NCI-H345 (cell line): ENCODE measurements at places on chromosomes 16 and 17.

DNA sequence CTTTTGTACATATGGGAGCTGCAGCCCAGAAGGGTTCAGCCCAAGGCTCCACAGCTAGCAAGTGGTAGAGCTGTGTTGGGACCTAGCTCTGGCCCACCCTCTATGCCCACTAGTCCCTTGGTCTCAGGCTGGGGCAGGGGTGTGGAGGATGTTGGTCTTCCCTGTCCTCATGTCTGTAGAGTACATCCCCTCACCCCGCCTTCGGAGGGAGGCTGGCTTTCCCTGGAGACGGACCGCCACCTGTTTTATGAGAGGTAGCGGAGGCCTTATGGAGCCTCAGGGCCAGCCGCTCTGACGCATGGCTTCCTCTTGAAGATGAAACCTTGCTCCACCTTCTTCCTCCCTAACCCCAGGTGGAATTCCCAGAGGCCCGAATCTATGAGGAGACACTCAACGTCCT, 8.4 kb downstream of the TNFAIP1 start:
- no peak for DNase-seq

- DNase-seq = no peak
Observed at GRCh38 chr17:44335564-44335963, 9.5 kb upstream of the GRN start.

- DNase-seq = no peak
Observed at GRCh38 chr16:86823888-86824671, 245.7 kb downstream of the FOXL1 start.

DNA sequence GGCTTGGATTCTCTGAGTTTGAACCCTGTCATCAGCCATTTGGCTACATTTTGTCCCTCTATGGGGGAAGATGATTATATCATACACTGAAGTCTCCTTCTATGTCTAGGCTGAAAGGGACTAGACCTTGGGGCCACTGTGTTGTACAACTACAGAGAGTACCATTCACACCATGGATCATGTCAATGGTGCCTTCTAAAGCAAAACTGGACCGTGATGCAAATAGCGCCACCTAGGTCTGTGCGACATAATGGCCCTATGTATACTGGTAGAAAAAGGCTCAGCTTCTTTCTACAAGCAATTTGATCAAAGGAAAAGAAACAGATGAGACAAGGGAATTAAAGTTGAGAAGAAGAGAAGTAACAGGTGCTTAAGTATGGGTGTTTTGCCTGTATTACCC, 100.7 kb downstream of the LYRM1 start:
- DNase-seq = no peak

DNA sequence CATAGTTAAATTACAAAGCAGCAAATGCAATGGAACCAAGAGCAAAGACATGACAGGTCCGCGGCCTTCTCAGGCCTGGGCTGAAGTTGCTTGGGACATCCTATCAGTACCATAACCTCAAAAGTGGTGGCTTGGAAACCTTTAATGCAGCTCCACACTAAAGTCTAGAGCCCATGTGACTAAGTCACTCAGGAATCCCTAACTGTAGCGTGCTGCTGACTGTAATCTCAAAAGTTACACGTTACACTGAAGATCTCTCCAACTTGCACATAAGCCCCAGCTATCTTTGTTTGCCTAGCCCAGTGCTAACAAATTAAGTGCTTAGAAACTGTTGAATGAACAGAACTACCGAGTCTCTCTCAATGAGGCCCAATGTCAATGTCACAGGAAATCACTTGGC, 27.8 kb downstream of the NUP88 start:
- no peak for DNase-seq

DNA sequence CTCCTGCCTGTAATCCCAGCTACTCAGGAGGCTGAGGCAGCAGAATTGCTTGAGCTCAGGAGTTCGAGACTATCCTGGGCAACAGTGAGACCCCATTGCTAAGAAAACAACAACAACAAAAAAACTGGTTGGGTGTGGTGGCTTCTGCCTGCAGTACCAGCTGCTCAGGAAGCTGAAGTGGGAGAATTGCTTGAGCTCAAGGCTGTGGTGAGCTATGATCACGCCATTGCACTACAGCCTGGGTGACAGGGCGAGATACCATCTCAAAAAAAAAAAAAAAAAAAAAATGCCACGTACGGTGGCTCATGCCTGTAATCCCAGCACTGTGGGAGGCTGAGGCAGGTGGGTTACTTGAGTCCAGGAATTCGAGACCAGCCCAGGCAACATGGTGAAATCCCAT, 34.1 kb downstream of the NME2 start:
- no peak for DNase-seq

- DNase-seq = no peak
Observed at GRCh38 chr17:16286947-16287562, 66.2 kb downstream of the CENPV start.
